ENCODE measurements at places on chromosomes 4 and X.
A peak's percentile ranks its signal among the peaks of the same experiment; 100 is the strongest.

- no peak for DNase-seq
- H3K27ac ChIP-seq: no peak overlapping the region
- peaks cover 4% of the 10 kb centered on the region for H3K36me3 ChIP-seq
Observed at GRCh38 chr4:85475631-85476233, 782 bp downstream of the ARHGAP24 start.

DNA sequence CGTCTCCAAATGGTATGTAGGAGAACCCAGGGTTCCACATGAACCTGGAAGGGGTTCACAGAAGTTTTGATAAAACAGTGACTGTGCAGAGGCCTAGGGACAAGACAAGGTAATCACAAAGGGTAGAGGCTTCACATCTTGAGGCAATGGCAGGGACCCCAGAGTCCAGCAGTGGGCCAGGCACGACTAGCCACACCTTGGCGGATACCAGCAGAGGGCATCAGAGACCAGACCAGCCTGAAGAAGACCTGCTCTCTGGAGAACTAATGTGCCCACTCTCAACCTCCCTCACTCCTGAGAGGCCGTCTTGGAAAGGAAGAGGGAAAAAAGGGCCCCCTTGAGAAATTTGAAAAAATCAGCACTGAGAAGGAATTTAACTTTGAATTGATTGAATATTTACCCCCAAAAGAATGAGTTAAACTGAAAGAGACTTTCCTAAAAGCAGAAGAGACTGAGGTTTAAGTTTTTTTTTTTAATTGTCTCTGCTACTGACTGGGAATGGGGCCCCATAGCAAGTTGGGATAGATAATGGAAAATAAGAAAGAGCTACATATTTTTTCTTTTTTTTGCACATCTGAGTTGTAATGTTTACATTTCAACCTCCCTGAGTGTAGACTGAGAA, 243.8 kb upstream of the JADE1 start:
- DNase-seq: no peak
- H3K27me3 ChIP-seq: peaks cover 9% of the 10 kb centered on the region
- H3K36me3 ChIP-seq: no peaks in the 10 kb centered on the region
- no peak overlapping the region for H3K4me3 ChIP-seq
- H3K27ac ChIP-seq: no peak overlapping the region

DNA sequence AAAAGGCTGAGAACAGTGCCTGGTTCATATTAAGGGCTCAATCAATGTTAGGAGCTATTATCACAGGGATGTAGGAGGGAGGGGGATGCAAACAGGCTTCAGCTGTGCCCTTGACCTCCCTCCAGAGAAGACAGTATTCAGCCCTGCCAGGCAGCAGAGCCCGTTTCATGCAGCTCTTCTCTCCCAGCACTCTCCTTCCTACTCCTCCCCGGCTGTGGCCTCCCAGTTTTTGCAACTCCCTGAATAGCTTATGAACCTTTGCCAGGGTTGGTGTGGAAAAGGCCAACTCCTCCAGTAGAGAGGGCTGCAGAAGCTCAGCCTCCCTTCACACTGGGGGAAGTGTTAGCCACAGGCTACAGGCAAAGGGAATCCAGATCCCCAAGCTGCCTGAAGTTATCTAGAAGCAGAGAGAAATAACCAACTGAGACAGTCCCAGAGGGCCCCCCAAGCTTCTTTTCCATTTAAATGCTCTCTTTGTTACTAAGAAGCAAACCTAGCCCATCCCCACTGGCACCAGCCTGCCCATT, 31.7 kb upstream of the APLN start:
- no peaks in the 10 kb centered on the region for H3K4me1 ChIP-seq
- no peak overlapping the region for H3K4me3 ChIP-seq
- peaks cover 4% of the 10 kb centered on the region for H3K27me3 ChIP-seq
- no peak for DNase-seq
- no peak overlapping the region for H3K27ac ChIP-seq
- H3K36me3 ChIP-seq: no peaks in the 10 kb centered on the region

DNA sequence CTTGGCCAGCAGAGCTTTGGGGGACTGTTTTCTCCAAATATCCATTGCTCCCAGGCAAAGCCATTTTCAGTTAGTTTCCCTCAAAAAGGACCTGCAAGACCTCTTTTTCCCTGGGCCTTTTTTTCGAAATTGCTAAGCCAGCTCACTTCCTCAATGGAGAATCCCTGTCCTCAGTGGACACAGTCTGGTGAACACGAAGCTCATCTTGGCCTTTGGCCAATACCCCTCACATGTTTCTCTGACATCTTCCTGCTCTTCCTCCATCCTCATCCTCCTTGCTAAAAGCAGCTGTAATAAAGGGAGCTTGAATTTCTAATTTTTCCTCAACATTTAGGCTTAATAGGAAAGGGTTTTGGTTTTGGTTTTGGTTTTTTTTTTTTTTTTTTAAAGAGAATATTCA, 17.6 kb upstream of the PRPS1 start:
- no peaks in the 10 kb centered on the region for H3K4me1 ChIP-seq
- H3K36me3 ChIP-seq: no peaks in the 10 kb centered on the region
- DNase-seq: no peak
- no peaks in the 10 kb centered on the region for H3K27me3 ChIP-seq

GRCh38 chr4:82005158-82005557, 368.6 kb downstream of the HNRNPD start:
- no peak overlapping the region for H3K27ac ChIP-seq
- no peaks in the 10 kb centered on the region for H3K36me3 ChIP-seq
- H3K27me3 ChIP-seq: peaks cover 8% of the 10 kb centered on the region
- no peak for DNase-seq

DNA sequence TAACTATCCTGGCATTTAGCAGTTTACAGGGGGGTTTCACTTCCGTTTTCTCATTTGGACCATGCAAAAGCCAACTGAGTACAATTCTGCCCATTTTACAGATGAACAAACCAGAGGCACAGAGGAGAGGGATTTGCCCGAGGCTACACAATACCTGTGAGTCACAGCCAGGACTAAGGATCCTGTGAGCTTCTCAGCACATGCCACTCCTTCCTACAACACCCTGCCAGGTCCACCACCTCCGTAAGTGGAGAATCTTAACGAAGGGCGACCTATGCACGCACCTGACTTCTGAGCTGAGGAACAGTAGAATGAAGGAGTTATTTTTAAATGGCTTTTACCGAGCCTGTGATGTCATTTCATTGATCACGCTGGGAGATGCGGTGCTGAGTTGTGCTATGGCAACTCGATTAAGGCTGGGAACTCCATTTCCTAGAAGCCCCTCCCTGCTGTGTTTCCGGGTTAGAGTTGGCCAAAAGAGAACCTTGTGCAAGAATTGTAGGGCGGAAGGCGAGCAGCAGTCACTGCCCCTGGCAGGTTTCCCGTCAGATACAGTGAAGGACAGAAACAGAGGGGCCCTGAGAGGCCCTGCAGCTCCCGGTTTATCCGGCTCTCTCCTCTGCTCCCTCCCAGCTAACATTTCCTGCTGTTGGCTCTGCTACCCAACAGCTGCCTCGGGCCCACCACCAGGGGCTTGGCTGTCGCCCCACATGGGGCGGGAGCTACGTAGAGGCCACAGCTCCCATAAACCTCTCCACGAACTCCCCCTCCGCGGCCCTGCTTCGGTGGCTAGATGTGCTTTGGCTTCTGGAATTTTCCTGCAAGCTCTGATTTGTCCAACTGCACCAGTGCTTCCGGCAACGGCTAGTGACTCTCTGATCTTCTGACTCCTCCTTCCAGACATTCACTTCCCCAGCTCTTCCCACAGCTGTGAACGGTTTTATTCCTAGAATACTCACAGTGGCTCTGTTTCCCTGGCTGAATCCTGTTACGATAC, 75.1 kb upstream of the USP9X start:
- peaks cover 16% of the 10 kb centered on the region for H3K27me3 ChIP-seq
- H3K27ac ChIP-seq: peak overlapping the region; percentile 87
- H3K4me3 ChIP-seq: peak overlapping the region; percentile 83

- no peak overlapping the region for H3K4me3 ChIP-seq
- H3K4me1 ChIP-seq: no peaks in the 10 kb centered on the region
- no peak overlapping the region for H3K27ac ChIP-seq
Observed at GRCh38 chr4:157521906-157522305, 301.4 kb downstream of the GRIA2 start.

- no peak for DNase-seq
- peaks cover 2% of the 10 kb centered on the region for H3K27me3 ChIP-seq
- peaks cover 6% of the 10 kb centered on the region for H3K4me1 ChIP-seq
- H3K27ac ChIP-seq: no peak overlapping the region
- no peak overlapping the region for H3K4me3 ChIP-seq
Observed at GRCh38 chr4:8283161-8283560, 13.6 kb downstream of the HTRA3 start.

DNA sequence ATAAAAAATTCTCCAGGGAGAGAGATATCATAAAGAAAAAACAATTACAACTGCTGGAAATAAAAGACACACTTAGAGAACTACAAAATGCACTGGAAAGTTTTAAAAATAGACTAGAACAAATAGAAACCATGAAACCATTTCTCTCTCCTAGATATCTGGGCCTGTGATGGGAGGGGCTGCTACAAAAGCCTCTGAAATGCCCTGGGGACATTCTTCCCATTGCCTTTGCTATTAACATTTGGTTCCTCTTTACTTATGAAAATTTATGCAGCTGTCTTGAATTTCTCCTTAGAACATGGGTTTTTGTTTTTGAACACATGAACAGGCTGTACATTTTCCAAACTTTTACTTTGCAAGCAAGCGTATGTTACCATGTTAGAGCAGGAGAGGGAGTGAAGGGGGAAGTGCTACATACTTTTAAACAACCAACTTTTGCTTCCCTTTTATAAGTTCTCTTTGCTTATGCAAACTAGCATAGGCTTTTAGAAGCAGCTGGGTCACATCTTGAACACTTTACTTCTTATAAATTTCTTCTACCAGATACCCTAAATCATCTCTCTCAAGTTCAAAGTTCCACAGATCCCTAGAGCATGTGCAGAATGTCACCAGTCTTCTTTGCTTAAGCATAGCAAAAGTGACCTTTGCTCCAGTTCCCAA, 47.9 kb upstream of the PACRGL start:
- no peak overlapping the region for H3K4me3 ChIP-seq
- H3K27ac ChIP-seq: no peak overlapping the region
- no peaks in the 10 kb centered on the region for H3K27me3 ChIP-seq
- no peaks in the 10 kb centered on the region for H3K4me1 ChIP-seq
- no peak for DNase-seq
- no peaks in the 10 kb centered on the region for H3K36me3 ChIP-seq

DNA sequence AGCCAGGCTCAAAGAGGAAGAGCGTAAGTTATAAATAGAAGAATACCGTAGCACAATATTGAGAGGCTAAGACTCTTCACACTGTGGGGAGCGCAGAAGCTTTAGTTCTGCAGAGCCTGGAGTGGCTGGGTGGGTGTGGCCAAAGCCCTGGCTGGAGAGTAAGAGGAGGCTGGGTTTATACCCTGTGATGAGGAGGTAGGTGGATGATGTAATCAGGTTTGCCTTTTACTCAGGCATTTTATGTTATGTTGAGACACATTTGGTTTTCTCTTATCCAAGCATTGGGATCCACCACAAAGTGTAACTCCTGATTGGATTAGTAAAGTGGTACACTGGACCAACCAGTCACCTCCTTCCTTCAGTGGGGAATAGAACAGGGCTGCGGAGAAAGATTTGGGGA, 13.9 kb downstream of the CDS1 start:
- DNase-seq: no peak
- no peak overlapping the region for H3K27ac ChIP-seq
- H3K36me3 ChIP-seq: no peaks in the 10 kb centered on the region
- no peak overlapping the region for H3K4me3 ChIP-seq
- no peaks in the 10 kb centered on the region for H3K4me1 ChIP-seq
- no peaks in the 10 kb centered on the region for H3K27me3 ChIP-seq

GRCh38 chr4:23384741-23385140, 505.1 kb downstream of the PPARGC1A start:
- H3K4me3 ChIP-seq: no peak overlapping the region
- H3K36me3 ChIP-seq: no peaks in the 10 kb centered on the region
- no peaks in the 10 kb centered on the region for H3K4me1 ChIP-seq
- DNase-seq: no peak
- H3K27ac ChIP-seq: no peak overlapping the region

DNA sequence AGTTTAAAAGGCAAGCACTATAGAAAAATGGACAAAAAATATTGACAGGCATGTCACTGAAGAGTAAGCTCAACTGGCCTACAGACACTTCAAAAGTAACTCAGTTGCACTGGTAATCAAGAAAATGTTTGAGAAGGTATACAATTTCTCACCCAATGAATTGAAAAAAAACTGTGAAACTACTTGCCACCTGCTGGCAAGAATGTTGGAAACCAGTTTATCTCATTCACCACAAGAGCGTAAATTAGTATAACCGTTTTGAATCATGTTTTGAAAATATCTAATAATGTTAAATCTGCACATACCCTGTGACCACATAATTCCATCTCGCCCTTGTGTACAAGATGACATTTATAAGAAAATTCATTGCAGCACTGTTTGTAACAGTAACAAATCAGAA, 31.7 kb downstream of the TXK start:
- peaks cover 85% of the 10 kb centered on the region for H3K4me1 ChIP-seq
- peak overlapping the region; percentile 40 for H3K4me3 ChIP-seq
- H3K36me3 ChIP-seq: peaks cover 50% of the 10 kb centered on the region
- peak overlapping the region; percentile 92 for H3K27ac ChIP-seq

- no peaks in the 10 kb centered on the region for H3K36me3 ChIP-seq
- no peak for DNase-seq
Observed at GRCh38 chrX:130343411-130343810, 3.7 kb downstream of the SLC25A14 start.

DNA sequence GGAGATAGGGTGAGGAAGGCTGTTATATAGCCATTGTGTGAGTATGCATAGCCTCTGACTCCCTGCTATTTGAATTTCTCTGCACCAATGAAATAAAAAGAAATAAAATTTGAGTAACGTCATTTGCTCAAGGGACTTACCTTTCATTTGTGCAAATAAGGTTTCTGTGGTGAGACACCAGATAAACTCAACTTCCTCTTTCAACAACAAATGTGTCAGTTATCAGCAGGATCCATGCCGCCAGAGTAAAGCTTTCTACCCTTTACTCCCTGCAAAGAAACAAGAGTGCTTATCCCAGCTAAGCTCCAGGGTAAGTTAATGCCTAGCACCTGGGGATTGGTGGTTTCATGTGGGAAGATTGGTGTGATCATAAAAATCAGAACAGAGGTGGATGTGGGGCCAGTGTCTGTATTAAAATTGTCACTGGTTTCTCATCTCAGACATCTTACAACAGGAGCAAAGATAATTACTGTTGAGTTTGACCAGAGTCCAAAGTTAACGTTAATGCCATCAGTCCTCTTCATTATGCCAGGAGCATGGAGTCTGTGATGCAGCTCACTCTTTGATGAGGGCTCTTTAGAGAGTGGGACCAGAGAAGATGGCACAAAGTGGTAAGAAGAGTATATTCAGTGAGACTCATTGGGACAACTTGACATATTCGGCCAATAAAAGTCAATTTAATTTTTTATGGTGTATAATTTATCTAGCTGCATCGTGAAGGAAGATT, at the start of gene P2RY10:
TSS of gene P2RY10 (plus strand) at position 206 of the 727 bp plus-strand sequence. CDS start 15,130 bp downstream, outside the sequence.
- peak; percentile 56 for DNase-seq
- H3K4me3 ChIP-seq: peak within 1 kb of the TSS; percentile 93
- H3K36me3 ChIP-seq: peaks cover 6% of the 10 kb centered on the region
- H3K4me1 ChIP-seq: peaks cover 50% of the 10 kb centered on the region

DNA sequence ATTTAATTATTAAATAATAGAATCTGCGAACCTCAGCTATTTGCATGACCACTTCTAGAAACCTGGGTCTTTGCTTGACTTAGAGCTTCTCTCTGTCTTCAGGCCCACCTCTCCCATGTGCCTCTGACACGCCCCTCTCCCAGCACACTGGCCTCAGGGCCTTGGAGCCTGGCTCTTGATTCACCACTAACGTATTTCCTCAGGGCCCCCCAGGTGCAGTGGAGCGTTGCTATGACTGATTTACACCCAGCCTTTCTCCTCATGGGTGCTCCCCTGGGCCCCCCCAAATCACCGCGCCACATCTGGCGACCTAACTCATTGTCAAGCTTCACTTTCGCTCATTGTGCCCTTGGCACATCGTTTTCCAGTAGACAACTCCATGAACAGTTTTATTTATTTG, 37.9 kb upstream of the TENM3 start:
- no peak overlapping the region for H3K27ac ChIP-seq
- no peak for DNase-seq
- no peaks in the 10 kb centered on the region for H3K4me1 ChIP-seq
- no peak overlapping the region for H3K4me3 ChIP-seq
- no peaks in the 10 kb centered on the region for H3K36me3 ChIP-seq

Data from immature natural killer cell (primary cell).